Activated naive CD8-positive, alpha-beta T cell treated with anti-CD3 and anti-CD28 coated beads, Interleukin-2, amount 10 ng/mL, durations not matched to agents 7 days and 5 days (primary cell): ENCODE measurements at places on chromosomes 12 and 14.

DNA sequence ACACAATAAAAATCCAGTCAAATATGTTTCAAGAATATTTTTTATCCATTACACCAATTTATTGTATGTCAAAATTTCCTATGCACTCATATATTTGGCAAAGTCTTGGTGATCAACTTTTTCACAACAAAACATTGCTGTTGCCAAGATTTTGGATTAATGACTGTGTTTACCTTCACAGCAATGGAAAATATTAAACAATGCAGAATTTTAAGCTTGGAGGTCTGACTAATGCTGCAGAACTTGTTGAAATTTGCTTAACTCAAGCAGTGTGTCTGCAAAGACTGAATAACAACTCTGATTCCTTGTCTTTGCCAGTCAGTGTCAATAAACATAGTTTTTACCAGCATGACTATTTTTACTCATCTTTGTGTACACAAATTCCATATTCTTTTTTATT lies 336.4 kb downstream of the CCER1 start:
- no peak for DNase-seq

DNA sequence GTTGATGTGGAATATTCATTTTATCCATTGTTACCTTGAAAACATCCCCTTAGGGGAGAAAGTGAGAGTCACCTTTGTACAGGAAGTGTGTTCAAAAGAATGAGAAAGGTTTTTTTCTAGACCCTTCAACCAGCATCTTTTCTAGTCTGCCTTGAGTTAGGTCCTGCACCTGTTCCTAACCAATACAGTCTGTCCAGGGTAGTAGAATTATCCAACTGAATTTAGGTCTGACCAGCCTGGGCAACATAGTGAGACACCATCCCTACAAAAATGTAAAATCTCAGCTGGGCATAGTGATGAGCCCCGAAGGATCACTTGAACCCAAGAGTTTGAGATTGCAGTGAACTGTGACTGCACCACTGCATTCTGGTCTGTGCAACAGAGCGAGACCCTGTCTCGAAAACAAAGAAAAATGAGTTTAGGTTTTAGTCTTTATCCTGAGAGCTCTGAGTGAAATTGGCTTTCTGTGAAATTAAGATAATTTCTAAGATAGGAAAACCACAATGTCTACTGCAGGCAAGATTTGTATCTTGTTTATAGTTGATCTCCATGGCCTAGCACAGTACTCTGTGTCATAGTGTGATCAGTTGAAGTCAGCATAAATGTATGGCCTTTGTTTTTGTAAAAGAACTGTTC lies 25.2 kb downstream of the ARHGAP5 start:
- DNase-seq, result no peak

- DNase-seq, result no peak
Measured at GRCh38 chr12:49984476-49985359, 12.0 kb downstream of the AQP6 start.

- no peak for DNase-seq
Measured at GRCh38 chr12:67925077-67925476, 64.2 kb upstream of the IFNG-AS1 start.

DNA sequence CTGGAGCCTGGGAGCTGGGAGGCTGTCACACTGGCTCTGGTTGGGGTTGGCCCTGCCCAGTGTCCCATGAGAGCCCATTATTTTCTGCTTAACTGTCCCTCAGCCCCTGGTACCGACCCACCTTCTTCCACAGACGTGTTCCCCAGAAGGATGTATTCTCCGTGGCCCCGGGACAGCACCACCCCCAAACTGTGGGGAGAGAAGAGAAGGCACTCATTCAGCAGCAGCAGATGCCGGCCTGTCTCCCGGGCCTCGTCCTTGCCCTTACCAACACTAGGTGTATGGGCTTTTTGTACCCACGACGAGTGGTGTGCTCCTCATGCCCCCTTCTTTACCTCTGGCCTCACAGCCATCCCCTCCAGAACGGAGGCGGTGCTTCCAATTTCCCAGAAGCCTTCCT lies 38.1 kb downstream of the LRTM2 start:
- no peak for DNase-seq

- DNase-seq, result no peak
Measured at GRCh38 chr12:126762150-126762549, 1504.8 kb upstream of the TMEM132C start.

- DNase-seq, result no peak
Measured at GRCh38 chr14:77063571-77064171, 34.4 kb upstream of the CIPC start.

DNA sequence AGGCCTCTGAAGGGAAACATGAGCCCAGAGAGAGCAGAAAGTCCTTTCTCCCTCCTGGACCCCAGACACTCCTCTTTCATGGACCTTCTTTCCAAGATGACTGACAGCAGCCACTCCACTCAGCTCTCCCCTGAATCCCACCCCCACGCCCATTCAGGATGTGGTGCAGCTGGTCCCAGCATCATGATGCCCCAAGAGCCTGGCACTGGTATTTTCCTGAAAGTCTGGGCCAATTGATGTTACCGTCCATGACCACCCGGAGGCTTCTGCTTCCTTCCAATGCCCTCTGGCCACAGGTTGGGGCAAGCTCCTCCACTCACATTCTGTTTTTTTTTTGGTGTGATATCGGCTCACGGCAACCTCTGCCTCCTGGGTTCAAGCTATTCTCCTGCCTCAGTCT lies 112.6 kb downstream of the CALM1 start:
- no peak for DNase-seq

GRCh38 chr14:35343702-35344101 lies 51.5 kb downstream of the PSMA6 start:
- no peak for DNase-seq

GRCh38 chr12:129200576-129200975 lies 347.3 kb downstream of the GLT1D1 start:
- no peak for DNase-seq
